ENCODE measurements at places on chromosomes 2 and 18. TPM values are rescaled to one million over a fixed set of nuclear protein-coding genes. Genes with fewer than 3 reads are reported as not detected.

DNA sequence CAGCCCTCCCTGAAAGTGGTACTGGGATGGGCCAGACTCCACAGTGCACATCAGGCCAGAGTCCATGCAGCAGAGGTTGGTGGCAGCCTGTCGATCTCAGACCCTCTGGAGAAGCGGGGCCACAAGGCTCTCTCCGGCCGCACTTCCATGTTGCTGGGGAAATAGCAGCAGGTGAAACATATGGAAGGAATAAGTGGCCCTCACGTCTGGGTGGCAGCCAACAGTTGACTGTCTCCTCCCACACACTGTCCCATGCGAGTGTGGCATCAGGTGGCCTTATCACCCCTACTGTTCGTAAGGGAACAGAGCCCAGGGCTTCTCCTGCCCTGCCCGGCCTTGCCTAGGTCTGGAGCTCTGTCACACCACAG lies 58.1 kb upstream of the FOSL2 start:
- H3K4me3 ChIP-seq = no peak overlapping the region
- no peak for ATAC-seq
- H3K27ac ChIP-seq = no peak overlapping the region
- H3K36me3 ChIP-seq = peaks cover 6% of the 10 kb centered on the region

DNA sequence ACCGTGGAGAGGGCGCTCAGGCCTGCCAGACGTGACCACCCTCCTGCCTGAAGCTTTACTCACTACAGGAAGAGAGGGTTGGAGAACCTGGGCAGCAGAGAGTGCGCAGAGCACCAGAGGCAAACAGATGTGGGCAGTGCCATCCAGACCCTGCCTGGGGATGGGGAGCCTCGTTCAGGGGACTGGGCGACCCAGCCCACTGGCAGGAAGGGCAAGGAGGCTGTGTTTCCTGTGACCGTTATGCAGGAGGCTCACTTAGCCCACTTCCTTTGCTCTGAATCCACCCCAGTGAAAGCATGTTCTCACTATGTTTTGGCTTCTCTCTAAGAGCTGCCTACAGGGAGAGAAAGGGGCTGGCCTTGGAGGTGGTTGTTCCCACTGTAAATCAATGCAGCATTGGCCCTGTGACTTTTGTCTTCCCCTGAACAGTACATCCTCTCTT lies 23.0 kb upstream of the ACKR3 start:
- H3K27me3 ChIP-seq = no peaks in the 10 kb centered on the region
- H3K4me3 ChIP-seq = peak overlapping the region; percentile 86
- H3K36me3 ChIP-seq = no peaks in the 10 kb centered on the region
- ATAC-seq = peak; percentile 78

- peak overlapping the region; percentile 98 for H3K27ac ChIP-seq
- no peaks in the 10 kb centered on the region for H3K27me3 ChIP-seq
- no peak for ATAC-seq
- peaks cover 10% of the 10 kb centered on the region for H3K4me1 ChIP-seq
- peaks cover 37% of the 10 kb centered on the region for H3K36me3 ChIP-seq
Observed at GRCh38 chr2:219205981-219206327, 628 bp upstream of the ZFAND2B start.

DNA sequence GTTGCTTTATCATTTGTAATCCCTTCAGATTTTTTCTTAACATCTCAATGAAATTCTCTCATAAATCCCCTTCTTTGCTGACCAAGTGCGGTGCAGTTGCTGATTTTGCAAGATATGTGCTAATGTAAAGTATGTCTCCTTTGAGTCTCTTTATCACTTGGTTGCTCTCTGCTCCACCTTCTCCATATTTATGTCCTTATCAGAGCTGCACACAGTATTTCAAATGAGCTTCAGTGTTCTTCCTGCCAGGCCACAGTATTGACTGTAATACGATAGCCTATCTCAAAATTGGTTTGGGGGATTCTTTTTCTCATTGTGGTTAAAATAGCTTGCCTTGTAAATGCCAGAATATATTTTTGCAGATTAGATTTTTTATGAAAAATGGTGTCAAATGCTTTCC lies 32.2 kb downstream of the MAIP1 start:
- peaks cover 4% of the 10 kb centered on the region for H3K4me1 ChIP-seq
- H3K36me3 ChIP-seq = no peaks in the 10 kb centered on the region
- H3K4me3 ChIP-seq = no peak overlapping the region
- H3K27ac ChIP-seq = no peak overlapping the region

DNA sequence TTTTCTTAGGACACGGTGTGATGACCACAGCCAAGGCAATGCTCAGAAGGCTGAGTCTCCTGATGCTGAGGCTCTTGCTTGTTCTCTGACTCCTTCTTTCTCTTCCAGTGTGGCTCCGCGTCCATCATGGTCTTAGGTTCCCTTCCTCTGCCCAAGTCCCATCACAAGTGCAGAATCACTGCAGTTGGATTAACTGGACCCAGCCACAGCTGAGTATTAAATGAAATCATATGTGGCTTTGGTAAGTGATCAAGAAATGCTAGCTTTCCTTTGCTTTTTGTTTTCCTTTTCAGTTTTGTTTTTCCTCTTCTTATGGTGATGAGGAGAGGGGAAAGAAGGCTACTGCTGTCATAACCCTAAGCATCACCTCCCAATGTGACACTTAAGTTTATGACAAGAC lies 375.8 kb downstream of the INSIG2 start:
- H3K27ac ChIP-seq = no peak overlapping the region
- H3K4me1 ChIP-seq = no peaks in the 10 kb centered on the region
- ATAC-seq = no peak
- no peak overlapping the region for H3K4me3 ChIP-seq
- H3K27me3 ChIP-seq = peaks cover 15% of the 10 kb centered on the region

- H3K36me3 ChIP-seq = no peaks in the 10 kb centered on the region
- peak; percentile 54 for ATAC-seq
- H3K27ac ChIP-seq = no peak overlapping the region
- no peaks in the 10 kb centered on the region for H3K4me1 ChIP-seq
Observed at GRCh38 chr2:42859006-42859552, 66.7 kb upstream of the HAAO start.

- H3K4me3 ChIP-seq = peak overlapping the region; percentile 72
- H3K36me3 ChIP-seq = peaks cover 20% of the 10 kb centered on the region
- peaks cover 53% of the 10 kb centered on the region for H3K4me1 ChIP-seq
- H3K27me3 ChIP-seq = no peaks in the 10 kb centered on the region
- ATAC-seq = peak; percentile 90
Observed at GRCh38 chr2:197159661-197160211, 150.8 kb downstream of the ANKRD44 start.

- no peaks in the 10 kb centered on the region for H3K27me3 ChIP-seq
- no peak overlapping the region for H3K4me3 ChIP-seq
- ATAC-seq = no peak
- H3K4me1 ChIP-seq = peaks cover 14% of the 10 kb centered on the region
Observed at GRCh38 chr2:207729465-207729998, 18.1 kb downstream of the CCNYL1 start.

DNA sequence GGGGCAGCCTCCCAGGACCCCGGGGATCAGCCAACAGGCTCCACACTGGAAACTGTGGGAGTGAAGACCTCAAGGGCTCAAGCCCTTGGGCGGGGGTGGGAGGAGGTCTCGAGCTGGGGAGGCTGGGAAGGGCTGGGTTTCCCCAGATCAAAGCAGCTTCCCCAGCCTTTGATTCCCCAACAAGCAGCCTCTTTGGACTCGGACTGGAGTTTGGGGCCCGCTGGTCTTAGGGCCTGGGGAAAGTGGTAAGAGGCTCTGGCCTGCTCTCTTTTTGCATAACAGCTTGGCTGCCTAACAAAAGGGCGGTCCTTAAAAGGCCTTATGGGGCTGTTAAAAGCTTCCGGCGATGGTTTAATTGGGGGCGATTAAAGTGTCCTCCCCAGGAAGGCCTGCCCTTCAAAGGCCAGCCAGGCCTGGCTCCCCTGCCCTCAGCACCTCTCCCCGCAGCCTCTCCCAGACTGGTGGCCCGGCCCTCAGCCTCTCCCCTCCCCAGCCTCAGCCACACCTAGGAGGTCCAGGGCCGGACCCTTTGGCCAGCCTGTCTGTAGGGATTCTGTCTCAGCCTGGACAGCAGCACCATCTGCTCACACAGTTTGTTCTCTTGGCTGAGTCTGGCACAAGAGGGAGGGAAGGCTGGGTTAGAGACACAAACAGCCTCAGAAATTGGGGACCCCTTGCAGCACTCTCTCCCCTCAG lies 39.6 kb downstream of the ZFP36L2 start:
- peaks cover 6% of the 10 kb centered on the region for H3K36me3 ChIP-seq
- no peaks in the 10 kb centered on the region for H3K27me3 ChIP-seq
- peak overlapping the region; percentile 96 for H3K27ac ChIP-seq
- H3K4me3 ChIP-seq = no peak overlapping the region
- peaks cover 28% of the 10 kb centered on the region for H3K4me1 ChIP-seq
- ATAC-seq = no peak

DNA sequence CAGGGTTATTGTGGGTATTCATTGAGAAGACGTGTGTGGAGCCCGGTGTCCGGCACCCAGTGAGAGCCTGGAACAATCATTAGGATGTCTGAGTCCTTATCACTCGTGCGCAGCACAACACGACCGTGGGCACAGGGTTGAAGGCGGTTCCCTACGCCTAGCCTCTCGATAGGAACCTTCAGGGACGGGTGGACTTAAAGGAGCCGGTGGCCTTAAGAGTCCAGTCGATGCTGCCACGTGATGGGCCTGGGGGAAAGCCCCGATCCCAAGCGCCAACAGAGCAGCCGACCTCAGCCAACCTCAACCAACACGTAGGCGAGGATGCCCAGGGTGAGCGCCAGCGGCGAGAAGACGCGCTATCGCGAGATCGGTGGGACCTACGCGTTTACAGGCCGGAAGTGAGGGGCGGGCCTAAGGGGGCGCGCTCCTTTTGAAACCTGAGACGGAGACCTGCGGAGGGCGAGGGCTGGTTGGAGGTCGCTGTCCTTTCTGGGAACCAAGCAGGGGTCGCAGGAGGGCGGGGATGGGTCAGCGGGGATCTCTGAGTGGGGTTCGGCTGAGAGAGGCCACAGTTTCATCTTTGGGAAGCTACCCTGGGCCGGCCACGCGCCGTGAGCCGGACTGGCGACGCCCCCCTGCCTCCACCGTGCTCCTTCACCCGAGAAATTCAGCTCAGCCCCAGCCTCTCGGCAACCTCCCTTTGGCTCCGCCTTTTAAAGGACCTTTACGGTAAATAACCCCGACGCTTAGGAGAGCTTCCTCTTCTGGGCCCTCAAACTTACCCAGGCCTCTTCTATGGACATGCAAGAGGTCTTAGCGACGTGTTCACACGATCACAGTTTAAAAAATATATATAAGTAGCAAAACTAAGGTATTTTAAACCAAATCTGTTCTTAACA lies 28.3 kb downstream of the WNT10A start:
- ATAC-seq = peak; percentile 99
- peak overlapping the region; percentile 89 for H3K27ac ChIP-seq
- H3K4me3 ChIP-seq = peak overlapping the region; percentile 89
- H3K4me1 ChIP-seq = peaks cover 8% of the 10 kb centered on the region
- no peaks in the 10 kb centered on the region for H3K36me3 ChIP-seq
- H3K27me3 ChIP-seq = peaks cover 11% of the 10 kb centered on the region

DNA sequence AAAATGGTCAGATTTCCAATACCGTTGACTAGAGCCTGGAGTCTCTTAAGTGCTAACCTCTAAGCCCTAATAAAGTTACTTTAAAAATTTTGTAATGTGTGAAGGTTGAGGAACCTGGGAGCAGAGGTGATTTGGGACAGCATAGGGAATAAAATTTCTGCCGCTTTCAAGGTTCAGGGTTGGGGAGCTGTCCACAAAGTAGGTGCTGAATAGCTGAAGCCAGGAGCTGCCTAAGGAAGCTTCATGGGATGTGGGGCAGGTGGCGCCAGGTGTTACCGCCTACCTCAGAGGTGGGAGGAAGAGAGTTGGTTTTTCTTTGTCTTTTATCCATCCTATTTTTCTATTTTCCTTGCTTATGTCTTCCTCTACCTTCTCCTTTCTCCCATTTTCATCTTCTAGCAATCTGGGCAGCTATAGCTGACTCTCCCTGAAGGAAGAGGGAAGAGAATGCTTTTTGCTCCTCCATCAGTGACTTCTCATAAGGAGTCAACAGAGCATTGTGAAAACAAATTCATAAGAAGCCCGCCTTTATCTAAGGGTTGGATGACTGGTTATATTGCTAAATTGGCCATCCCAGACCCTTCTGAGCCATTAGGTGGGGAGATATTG lies 178.7 kb downstream of the CLIP4 start:
- H3K36me3 ChIP-seq = no peaks in the 10 kb centered on the region
- no peak overlapping the region for H3K27ac ChIP-seq
- H3K4me1 ChIP-seq = no peaks in the 10 kb centered on the region
- ATAC-seq = no peak
- H3K4me3 ChIP-seq = no peak overlapping the region
- peaks cover 46% of the 10 kb centered on the region for H3K27me3 ChIP-seq

- no peaks in the 10 kb centered on the region for H3K36me3 ChIP-seq
Observed at GRCh38 chr2:74253971-74254310, 55.5 kb downstream of the MTHFD2 start.

DNA sequence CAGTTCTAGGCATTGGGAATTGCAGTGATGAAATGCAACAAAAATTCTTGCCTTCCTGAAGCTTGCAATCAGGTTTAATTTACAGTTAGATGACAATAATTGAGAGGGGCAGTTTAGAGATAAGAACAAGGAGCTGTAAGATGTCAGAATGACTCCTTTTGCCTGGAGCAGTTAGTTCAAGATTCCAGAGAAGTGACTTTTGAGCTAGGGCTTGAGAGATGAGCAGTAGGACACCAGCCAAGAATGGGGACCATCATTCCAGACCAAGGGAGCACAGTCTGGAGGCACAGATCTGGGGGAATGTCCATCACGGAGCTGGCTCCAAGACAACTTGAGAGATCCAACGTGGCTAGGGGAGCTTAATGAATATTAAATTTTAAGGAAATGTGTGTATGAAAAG lies 26.8 kb downstream of the CACNB4 start:
- H3K4me1 ChIP-seq = no peaks in the 10 kb centered on the region
- no peak for ATAC-seq
- H3K4me3 ChIP-seq = no peak overlapping the region
- H3K27ac ChIP-seq = no peak overlapping the region
- peaks cover 6% of the 10 kb centered on the region for H3K27me3 ChIP-seq

- H3K27ac ChIP-seq = no peak overlapping the region
- H3K27me3 ChIP-seq = no peaks in the 10 kb centered on the region
- no peak overlapping the region for H3K4me3 ChIP-seq
- no peaks in the 10 kb centered on the region for H3K36me3 ChIP-seq
- no peaks in the 10 kb centered on the region for H3K4me1 ChIP-seq
Observed at GRCh38 chr2:219464286-219465032, 29.8 kb downstream of the SPEG start.

DNA sequence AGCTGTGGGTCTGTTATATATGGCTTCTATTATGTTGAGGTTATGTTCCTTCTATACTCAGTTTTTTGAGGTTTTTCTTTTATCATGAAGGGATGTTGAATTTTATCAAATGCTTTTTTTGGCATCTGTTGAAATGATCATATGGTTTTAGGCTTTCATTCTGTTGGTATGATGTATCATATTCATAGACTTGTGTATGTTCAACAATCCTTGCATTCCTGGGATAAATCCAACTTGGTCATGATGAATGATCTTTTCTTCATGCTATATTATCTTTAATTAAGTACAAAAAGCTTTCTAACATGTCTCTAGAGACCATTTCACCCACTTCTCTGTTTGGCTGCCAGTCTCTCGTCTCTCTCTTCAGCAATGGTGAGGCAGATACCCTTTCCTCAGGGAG lies 54.2 kb downstream of the MDH1 start:
- no peak for ATAC-seq
- H3K27me3 ChIP-seq = peaks cover 21% of the 10 kb centered on the region
- no peaks in the 10 kb centered on the region for H3K36me3 ChIP-seq
- H3K4me1 ChIP-seq = no peaks in the 10 kb centered on the region
- H3K4me3 ChIP-seq = no peak overlapping the region

GRCh38 chr2:149860276-149860921 lies 272.8 kb upstream of the MMADHC start:
- H3K36me3 ChIP-seq = no peaks in the 10 kb centered on the region
- no peaks in the 10 kb centered on the region for H3K4me1 ChIP-seq
- no peaks in the 10 kb centered on the region for H3K27me3 ChIP-seq
- no peak for ATAC-seq

The CAVIN2 gene
- not detected for total RNA-seq

The DCDC2C gene
- not detected for total RNA-seq

The ALPG gene
- not detected for total RNA-seq

The CXCR4 gene
- total RNA-seq = 360 TPM

The RNMT gene
- total RNA-seq = 56.8 TPM

The ANKRD53 gene
- not detected for total RNA-seq

Data from activated T-helper 17 cell treated with anti-CD3 and anti-CD28 coated beads, Interleukin-2, amount 50 U/mL, for 72 hours (primary cell).